ENCODE measurements at places on chromosomes 2 and 18.

DNA sequence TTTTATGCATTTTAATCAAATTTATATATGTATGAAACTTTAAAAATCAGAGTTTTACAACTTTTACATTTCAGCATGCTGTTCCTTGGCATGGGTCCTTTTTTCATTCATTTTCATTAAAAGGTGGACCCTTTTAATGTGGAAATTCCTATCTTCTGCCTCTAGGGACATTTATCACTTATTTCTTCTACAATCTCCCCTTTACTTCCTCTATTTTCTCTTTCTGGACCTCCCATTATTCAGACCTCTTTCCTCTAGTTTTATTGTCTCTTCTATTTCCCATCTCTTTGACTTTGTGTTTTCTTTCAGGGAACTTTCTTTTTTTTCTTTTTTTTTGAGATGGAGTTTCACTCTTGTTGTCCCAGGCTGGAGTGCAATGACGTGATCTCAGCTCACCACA lies 5.7 kb downstream of the PROC start:
- DNase-seq: no peak

- DNase-seq: no peak
These were observed 53.3 kb downstream of the DTNB start for GRCh38 chr2:25620077-25620476.

DNA sequence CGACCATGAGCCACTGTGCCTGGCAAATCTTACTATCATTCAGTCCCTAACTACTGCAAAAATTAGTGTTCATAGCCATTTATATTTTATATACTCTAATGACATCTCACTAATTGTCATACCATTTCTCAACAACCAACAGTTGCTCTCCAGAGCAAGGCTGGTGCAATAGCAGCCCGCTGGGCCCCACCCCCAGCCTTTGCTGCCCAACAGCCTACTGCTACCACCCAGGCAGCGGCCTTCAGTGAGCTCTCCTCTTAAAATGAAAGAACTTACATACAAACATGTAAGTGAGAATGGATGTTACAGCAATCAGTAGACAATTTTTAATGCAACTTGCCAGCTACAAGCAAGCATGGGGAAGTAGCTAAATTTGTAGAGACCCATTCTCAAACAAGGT lies 90.5 kb downstream of the HNRNPLL start:
- DNase-seq: no peak

- DNase-seq: no peak
These were observed 251.4 kb upstream of the STON1 start for GRCh38 chr2:48278590-48278989.

- DNase-seq: no peak
These were observed 69.7 kb upstream of the CAB39 start for GRCh38 chr2:230642966-230643365.

GRCh38 chr2:236847538-236848263 lies 238.0 kb upstream of the COPS8 start:
- no peak for DNase-seq

DNA sequence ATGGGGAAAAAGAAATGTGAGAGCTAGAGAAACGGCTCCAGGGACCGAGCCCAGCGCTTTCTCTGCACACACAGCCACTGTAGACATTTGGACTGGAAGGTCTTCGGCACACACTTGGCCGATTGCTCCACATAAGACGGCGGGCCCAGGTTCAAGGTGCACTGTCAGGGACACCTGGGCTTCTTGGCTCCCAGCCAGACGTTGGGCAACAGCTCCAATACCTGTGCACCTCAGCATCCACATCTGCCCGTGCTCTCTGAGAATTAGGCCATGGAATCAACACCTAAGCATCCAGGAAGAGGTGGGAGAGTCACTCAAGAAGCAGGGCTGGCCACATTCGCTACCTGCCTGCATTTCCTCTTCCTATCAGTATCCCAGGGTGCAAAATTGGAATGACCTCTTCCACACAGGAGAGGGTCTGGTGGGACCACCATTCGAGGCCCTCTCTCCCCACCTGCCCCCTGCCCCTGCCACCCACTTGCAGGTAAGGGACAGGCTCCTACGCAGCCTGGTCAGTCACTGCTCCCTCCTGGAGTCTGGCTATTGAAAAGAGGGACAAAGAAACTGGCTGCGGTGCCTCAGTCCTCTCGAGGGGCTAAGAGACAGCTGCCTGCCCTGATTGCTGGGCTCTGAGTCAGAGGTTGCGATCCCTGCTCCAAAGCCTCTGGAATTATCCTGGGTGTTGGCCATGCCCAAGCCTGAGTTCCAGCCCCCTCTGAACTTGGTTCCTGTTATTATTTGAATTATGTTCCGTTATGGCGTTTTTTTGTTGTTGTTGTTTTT lies 40.1 kb upstream of the TAF1B start:
- DNase-seq: peak; percentile 65

DNA sequence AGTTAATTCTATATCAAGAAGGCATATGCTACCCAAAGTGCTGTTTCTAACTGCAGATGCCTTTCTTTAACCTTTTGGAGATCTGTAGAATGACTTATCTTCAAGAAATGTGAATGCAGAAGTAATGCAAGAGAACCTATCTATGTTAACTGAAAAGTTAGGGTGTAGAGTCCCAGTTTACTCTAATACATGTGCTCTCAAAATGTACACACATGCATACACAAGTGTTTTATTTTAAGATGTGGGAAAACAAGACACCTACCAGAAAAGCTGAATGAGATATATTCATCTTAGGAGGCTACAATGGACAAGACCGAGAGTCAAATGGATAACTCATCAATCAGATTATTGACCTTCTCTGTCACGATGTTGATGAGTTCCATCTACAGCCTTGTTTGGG lies 80.9 kb downstream of the CDCA7 start:
- no peak for DNase-seq

- DNase-seq: peak; percentile 94
These were observed at the start of gene ESCO1 for GRCh38 chr18:21600526-21601410. Gene ESCO1 (minus strand): TSS chr18:21600704. CDS start chr18:21574843, 25,861 bp downstream.

DNA sequence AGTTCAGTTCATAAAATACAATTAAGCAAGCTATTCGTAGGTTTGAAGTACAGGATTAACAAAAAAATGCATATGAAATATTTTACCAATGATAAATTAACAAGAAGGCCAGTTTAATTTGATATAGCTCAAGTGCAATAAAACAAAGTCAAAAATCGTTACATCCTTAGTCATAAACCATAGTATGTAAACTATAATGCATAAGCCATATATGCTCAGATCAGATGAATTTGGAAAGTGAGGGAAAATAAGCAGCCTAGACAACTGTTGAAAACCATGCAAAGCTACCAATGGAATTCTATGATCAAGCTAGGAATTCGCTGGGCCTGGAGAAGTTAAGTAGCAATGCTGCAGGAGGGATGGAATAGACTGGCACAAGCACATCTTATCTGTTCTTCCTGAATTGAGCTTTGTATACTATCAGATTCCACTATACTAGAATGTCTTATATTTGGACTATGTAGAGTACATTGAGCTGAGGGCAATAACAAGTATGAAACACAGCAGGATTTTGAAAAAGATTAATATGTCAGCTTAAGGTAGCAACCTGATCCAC lies 682.0 kb downstream of the IRS1 start:
- DNase-seq: no peak

DNA sequence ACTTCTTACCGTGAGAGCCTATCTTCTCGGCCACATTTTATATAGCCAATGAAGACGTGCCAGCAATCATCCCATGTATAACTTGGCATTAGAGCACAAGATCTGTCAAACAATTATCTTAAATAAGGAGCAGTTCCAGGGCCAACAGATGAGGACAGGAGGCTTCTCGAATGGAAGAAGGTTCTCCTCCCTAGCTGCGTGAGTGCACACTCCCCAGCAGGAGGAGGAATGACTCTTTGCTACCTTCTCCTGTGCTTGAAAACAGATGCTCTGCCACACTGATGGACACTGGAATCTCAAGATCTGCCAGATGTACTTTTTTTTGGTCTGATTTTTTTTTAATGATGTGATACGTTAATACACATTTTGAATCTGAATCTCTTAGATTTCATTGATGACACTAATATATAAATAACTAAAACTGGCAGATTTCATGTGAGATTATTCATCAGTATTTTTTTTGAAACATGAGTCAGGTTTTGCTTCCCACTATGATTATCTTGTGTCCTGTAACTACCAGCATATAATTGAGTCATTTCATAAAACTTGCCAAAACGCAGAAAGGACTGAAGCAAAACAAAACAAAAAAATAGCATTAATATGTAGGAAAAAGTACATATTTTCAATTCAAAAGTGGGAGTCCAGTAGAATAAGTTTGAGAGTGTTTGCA lies 626 bp upstream of the VIT start:
- no peak for DNase-seq

DNA sequence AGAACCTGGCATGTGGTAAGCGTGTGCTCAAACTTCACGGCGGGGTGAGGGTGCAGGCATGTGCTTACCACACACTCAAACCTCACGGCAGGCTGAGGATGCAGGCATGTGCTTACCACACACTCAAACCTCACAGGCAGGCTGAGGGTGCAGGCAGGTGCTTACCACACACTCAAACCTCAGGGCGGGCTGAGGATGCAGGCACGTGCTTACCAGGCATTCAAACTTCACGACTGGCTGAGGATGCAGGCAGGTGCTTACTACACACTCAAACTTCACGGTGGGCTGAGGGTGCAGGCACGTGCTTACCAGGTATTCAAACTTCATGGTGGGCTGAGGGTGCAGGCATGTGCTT lies 105.0 kb upstream of the ALKAL2 start:
- no peak for DNase-seq

DNA sequence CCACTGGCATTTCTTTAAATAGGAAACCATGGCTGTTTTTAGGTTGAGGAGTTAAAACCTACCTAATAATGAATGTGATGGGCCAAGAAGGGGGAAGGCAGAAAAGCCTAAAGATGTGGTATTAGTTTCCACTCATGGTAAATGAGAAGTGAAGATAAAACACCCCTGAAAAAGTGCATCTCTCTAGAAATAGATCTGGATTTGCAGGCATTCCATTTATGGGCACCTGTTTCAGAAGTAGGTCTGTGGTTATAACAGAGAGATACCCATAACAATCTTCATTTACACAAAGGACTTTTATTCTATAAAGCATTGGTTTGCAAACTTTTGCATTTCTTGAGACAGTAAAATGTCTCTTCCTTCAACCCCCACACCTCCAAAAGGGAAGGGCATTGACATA lies 62.1 kb downstream of the PRKCE start:
- DNase-seq: no peak

DNA sequence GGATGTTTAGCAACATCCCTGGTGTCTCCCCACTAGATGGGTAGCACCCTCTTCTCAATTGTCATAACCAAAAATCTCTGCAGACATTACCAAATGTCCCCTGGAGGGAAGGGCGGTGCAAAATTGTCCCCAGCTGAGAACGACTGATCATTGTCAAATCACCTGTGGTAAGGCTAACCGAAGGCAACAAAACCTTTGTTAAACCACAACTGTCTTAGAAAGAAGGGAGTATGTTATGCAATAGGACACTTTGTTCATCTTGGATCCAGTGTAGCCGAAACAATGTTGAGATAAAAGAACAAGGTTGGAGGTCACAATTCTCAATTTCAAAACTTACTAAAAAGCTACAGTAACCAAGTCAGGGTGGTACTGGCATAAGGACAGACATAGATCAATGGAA lies 50.3 kb upstream of the ST3GAL5 start:
- DNase-seq: no peak

DNA sequence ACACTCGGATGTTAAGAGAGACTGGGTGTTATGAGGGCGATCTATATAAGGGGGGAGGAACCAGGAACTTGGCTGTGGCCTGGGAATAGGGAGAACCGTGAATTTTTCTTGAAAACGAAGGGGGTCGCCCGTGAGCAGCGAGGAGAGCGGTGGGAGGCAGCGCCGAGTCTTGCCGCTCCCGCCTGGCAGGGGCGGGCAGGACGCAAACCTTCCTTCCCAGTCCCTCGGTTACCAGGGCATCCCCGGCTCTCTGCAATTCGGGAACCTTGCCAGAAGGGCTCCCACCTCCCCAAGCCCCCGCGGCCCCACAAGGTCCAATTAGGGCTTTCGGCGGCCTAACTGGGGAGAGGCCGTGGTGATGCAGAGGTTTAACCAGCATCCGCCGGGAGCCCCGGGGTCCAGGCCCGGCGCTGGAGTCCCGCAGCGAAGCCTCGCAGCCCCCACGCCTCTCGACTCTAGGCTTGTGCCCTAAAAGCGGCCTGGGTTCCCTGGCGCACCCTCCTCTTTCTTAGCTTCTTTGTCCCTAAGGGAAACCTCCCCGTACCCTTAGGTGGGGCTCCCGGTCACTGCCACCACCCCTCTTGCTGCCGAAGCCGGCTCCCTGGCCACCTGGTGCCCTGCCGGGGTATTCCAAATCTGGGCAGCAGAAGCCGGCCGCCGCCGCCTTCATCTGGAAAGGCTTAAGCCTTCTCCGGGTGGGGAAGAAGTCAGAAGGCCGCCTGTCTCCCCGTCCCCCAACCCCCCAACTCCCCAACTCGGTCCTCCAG lies 680 bp upstream of the FHOD3 start:
- peak; percentile 84 for DNase-seq

GRCh38 chr2:15391751-15392150 lies 169.4 kb downstream of the NBAS start:
- no peak for DNase-seq

- no peak for DNase-seq
These were observed 50.6 kb upstream of the EML6 start for GRCh38 chr2:54672590-54673456.

GRCh38 chr2:170505631-170506275 lies 209.4 kb upstream of the SP5 start:
- peak; percentile 83 for DNase-seq

DNA sequence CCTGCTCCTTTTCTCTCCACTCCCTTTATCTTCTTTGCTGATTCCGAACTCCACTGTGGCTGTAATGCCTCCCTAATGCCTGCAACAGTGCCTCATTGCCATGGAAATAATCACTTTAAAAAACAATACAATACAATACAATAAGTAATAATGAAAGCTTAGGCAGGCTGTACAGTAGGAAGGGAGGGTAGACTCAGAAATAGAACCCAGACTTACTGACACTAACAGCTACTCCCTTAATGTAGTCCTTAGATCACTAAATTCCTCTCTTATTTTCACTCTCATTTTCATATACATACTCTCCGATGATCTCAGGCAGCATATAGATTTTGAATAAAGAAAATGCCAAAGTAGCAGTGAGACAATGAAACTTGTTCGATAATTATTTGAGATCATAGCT lies 70.2 kb downstream of the DLGAP1 start:
- no peak for DNase-seq

DNA sequence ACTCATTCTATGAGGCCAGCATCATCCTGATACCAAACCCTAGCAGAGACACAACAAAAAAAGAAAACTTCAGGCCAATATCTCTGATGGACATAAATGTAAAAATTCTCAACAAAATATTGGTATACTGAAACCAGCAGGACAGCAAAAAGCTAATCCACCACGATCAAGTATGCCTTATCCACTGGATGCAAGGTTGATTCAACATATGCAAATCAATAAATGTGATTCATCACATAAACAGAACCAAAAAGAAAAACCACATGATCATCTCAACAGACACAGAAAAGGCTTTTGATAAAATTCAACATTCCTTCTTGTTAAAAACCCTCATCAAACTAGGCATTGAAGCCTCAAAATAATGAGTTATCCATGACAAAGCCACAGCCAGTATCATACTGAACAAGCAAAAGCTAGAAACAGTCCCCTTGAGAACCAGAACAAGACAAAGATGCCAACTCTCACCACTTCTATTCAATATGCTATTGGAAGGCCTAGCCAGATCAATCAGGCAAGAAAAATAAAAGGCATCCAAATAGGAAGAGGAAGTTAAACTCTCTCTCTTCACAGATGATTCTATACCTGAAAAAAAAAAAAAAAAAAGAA lies 45.3 kb downstream of the RTTN start:
- DNase-seq: no peak

Measured in sciatic nerve (tissue), 2 donors.